Mesothelial cell of epicardium (in vitro differentiated cells): ENCODE measurements at places on chromosomes 5 and 9.

GRCh38 chr9:16262477-16263261 lies 607.8 kb downstream of the BNC2 start:
- DNase-seq, result no peak

DNA sequence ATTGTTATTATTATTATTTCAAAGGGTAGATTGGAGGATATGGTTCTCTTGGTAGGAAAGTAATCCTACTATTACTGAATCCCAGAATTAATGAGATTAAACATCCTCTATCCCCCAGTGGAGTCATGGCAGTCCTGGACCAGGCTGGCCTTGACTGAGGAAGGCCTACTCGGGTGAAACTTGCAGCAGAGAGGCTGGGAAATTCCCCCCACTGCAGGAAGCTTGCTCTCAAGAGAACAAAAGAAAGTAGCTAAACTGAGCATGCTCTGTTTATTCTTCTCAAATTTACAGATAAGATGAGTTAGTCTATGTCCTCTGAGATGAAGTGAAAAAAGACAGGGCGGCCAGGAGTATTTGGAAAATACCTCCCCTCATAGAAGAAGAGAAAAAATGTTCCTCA lies 233.9 kb upstream of the RPS23 start:
- DNase-seq, result no peak

GRCh38 chr9:77856615-77857014 lies 175.0 kb downstream of the GNAQ start:
- no peak for DNase-seq

DNA sequence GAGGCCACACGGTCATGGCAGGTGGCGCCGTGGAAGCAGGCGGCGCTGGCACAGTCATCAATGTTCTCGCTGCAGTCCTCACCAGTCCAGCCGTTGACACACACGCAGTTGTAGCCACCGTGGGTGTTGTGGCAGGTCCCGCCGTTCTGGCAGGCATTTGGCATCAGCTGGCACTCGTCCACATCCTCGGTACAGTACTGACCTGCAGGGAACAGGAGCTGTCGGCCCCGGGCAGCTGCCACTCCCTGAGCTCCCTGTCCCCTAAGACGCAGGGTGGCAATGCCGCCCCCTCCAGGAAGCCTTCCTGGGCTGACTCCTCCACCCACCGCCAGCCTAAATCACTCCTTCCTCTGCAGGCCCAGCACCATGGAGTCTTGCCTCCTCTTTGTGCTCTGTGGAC lies 27.2 kb downstream of the NOTCH1 start:
- DNase-seq, result no peak

DNA sequence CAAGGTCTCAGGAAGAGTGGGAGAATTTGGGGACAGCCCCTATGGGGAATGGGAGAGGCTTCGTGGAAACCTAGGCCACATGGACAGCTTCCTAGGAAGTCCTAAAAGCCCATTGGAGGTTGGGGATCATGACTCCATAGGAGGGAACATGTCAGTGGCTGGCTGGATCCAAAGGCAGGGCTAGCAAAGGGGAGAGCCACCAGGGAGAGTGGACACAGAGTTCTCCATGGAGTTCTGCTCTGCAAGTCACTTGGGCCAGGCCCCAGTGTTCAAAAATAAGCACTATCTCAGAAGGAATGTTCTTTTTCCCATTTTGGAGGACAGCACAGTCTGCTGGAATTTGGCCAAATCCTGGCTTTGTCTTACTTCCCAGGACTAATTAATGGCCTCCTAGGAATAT lies 140.6 kb upstream of the RAD23B start:
- no peak for DNase-seq

DNA sequence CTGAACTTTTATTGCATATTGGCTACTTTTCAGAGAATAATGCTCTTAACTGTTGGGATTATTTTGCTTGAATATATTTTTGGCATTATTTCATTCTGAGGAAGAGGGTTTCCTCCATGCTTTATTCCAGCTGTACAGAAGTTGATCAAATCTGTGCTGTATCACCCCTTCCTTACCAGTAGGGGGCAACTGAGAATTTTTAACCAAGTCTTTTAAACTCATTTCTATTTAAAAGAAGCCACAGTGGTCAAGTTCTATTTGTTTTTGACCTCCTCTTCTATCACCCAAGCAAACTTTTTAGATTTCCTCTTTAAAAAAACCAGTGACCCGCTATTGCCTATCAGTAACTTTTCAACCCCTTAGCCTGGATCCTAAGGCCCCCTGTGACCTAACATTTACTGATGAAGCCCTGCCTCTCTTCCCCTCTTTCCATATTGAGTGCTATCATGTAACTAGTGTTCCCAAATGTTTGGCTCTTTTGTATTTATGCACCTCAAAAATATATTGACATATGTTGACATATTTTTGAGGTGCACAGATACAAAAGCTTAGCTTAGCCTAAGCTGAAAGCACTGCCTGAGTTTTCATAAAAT lies 80.6 kb downstream of the FBXO4 start:
- no peak for DNase-seq

DNA sequence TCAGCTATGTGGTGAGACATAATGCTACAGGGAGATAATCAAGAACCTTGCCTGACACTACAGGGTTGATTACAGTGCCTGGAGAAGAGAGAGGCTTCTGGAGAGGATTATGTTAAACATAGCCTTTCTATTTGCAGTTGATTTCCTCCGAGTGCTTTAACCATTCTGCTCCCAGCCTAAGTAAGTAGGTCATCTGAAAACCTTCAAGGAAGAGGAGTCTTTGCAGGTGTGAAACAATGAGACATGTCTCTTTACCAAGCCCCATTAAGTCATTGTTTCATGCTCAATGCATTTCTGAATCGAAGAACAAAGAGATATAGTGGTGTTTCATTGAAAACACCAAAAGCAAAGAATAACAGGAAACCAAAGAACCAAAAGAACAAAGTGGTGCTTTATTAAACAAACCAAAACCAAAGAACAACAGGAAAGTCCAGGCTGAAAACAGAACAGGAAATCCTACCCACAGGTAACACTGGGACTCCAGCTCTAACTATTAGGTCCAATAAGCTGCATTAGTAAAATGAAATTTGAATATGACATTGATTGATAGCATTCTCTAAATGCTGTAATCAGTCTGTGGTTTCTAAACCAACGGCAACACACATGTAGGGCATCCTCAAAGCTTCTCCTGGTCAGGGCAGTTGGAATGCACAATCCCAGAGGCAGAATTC lies 113.3 kb upstream of the SPATA31D4 start:
- DNase-seq, result no peak

DNA sequence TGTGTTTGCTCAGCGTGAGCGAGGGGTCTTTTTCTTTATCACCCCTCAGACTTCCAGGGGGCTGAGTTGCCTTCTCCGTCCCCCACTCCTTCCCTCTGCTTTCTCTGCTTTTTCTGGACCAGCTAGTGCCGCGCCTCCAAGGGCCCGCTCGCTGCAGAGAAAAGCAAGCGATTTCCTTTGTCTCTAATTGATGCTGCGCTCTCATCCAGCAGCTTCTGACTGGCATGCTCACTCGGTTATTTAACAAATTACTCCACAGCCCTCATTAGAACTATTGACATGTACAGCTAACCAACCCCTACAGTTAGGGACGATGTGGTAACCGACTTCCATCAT lies 288.0 kb downstream of the ELAVL2 start:
- no peak for DNase-seq
